ENCODE measurements at places on chromosomes 11 and 22.

GRCh38 chr22:46428602-46429324 is 93.2 kb downstream of the TRMU start:
- no peak for DNase-seq

- DNase-seq = no peak
Measured at GRCh38 chr11:131465746-131466145, 95.3 kb downstream of the NTM start.

DNA sequence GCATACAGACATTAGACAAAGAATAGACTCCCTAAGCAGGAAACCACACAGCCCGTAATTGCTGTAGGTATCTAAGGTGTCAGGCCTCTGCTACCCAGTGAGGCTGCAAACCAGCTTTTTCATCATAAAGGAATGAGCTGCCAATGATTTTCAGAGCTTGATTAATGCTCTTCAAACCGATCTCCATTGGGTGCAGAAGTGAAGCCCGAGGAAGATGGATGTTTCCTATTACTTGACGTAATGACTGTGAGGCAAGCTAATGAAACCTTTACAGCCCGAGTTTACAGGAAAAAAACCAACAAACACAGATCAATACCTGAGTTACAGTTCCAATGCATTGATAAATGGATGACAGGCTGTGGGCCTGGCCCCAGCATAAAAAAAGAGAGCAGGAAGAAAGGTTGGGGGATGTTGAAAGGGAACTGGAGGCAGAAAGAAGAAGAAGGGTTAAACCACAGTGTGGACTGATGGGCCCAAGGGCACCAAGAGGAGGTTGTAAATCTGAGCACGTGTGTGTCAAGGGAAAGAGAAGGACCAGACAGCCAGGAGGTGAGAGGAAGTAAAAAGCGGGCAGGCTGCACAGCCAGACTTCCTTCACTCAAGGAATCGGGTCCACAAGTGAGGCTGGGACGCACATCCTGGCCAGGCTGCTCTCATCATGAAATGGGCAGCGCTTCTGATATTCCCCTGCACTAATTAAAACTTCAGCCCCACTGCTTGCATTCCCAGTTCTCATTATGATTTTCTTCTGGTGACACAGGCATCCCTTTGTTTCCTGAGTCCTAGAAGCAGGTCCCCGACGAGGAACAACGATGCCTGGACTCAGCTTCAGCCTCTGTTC is 70.6 kb upstream of the NTM start:
- DNase-seq = no peak

- DNase-seq = no peak
Measured at GRCh38 chr11:86365546-86365945, 9.1 kb upstream of the CCDC81 start.

DNA sequence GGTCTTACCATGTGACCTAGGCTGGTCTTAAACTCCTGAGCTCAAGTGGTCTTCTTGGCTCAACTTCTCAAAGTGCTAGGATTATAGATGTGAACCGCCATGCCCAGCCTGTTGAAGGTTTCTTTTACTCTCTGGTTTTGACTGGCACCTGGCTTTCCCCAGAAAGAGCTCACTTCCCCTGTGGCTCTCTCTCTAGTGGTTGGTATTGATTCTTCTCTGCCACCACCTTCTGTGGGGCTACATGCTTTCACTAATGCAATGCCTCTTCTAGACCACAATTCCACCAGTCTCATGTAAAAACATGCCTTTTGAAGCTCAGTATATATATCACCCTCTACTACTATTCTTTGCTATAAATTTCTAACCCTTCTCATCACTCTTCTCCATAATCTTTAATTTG is 67.2 kb downstream of the CCDC83 start:
- no peak for DNase-seq

GRCh38 chr22:50224071-50224470 is 20.8 kb downstream of the TUBGCP6 start:
- no peak for DNase-seq

- no peak for DNase-seq
Measured at GRCh38 chr11:68632802-68633201, 51.5 kb upstream of the GAL start.

GRCh38 chr11:15197696-15198095 is 83.0 kb downstream of the INSC start:
- DNase-seq = no peak

DNA sequence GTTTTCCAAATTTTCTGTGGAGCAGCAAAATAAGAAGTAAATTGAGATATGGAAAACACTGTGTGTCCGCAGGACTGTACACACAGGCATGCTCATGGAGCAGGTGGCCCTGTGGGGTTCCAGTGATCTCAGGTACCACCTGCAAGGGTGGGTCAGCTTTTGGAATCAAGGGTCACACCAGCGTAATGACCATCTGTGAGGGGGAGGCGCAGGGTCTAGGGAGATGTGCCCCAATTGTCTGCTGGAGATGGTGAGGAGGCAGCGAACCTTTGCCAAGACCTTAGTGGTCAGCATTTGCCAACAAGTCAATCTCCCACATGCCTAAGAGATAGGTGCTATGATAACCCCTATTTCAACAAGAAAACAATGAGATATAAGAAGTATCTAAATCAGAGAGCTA is 49.4 kb downstream of the SHANK2 start:
- DNase-seq = no peak

DNA sequence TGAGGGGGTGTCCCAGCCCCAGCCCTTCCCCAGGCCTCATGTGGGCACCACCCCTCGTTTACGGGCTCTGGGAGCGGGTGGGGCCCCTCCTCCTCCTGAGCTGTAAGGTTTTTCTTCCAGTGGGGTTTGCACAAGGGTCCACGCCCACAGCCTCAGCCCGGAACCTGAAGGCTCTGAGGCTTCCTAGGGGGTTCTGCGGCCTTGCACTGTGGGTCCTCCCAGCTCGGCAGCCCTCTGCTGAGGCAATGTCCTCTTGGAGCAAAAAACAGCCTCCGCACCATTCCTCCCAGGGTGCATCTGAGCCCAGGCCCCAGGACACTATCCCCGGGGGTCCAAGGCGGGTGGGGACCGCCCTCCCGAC is 14.1 kb downstream of the H19 start:
- no peak for DNase-seq

DNA sequence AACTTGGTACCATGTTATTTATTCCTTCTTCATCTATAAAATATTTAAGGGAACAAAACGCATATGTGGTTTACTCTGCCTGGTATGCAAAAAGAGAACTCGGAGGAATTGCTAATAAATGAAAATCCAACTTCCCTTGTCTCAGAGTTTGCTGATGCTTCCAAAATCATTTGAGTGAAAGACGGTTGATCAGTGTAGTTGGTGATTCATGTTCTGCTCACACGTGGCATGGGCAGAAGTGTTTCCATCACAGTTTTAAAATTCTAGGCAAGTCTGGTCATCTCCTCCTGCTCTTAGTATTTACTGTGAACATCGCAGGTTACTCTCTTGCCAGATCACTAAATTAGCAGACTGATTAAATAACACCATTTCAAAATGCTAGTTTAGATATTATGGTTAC is 11.9 kb upstream of the PARVB start:
- no peak for DNase-seq

GRCh38 chr22:48949375-48950149 is 878.1 kb downstream of the BRD1 start:
- no peak for DNase-seq

GRCh38 chr11:31958076-31958735 is 132.7 kb upstream of the RCN1 start:
- DNase-seq = peak; percentile 28

GRCh38 chr22:42169055-42169469 is 38.5 kb upstream of the CYP2D6 start:
- peak; percentile 75 for DNase-seq

DNA sequence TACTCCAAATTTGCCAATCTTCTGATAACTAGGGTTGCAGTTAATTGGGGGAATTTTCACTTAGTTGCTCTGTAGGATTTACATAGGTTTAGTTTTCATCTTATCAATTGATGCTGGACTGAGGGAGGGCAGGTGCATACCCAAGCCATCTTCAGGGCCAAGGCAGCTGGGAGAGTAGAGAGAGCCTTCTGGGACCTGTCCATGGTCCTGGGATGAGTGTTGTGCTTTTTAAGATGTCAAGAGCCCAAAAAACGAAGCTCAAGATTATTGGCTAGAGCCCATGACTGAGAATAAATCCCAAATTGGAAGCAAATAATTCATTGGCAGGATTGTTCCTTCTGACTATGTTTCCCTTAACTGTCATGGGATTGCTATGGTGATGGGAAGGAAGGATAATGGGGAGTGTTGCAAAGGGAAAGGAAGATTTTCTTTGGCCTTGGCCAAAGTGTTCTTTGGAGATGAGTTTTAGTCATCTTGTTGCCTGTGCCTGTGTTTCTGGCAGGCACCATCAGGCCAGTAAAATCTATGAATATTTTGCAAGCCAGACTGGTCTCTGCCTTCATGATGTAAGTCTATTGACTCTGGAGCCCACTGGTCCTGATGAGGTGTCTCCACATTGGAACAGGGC is 4.5 kb downstream of the SLC22A6 start:
- DNase-seq = no peak

DNA sequence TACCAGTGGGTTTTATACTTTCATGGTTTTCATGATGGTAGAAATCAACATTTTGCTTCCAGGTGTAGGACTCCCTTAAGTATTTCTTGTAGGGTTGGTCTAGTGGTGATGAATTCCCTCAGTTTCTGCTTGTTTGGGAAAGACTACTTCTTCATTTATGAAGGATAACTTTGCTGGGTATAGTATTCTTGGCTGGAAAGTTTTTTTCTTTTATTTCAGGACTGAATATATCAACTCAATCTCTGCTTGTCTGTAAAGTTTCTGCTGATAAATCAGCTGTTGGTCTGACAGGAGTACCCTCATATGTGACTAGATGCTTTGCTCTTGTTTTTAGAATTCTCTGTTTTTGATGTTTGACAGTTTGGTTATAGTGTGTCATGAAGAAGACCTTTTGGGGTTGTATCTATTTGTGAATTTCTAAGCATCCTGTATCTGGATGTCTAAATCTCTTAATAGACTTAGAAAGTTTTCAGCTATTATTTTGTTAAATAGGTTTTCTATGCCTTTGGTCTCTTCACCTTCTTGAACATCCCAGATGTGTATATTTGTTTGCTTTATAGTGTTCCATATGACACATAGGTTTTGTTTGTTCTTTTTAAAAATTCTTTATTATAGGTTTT is 95.9 kb downstream of the ENTHD1 start:
- no peak for DNase-seq

DNA sequence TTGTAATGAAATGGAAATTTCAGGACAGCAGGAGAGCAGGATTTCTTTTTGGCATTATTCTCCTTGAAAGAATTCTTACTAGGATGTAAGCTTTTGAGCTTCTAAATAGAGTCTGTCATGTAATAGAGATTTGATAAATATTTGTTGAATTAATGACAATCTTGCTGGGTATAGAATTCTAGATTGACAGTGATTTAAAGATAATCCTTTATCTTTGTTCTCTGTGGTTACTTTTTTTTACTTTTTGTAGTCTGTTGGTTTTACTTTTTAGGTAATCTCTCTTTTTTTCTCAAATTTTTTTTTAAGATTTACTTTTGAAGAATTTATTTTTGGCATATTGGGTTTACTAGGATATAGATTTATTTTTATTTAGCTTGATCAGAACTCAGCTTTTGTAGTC is 54.8 kb downstream of the TMEM135 start:
- DNase-seq = no peak

- peak; percentile 86 for DNase-seq
Measured at GRCh38 chr11:35391922-35392688, 27.3 kb downstream of the SLC1A2 start.

GRCh38 chr22:26394777-26395176 is 34.3 kb upstream of the ASPHD2 start:
- DNase-seq = no peak

- DNase-seq = no peak
Measured at GRCh38 chr11:117575856-117576255, 221.2 kb downstream of the DSCAML1 start.

DNA sequence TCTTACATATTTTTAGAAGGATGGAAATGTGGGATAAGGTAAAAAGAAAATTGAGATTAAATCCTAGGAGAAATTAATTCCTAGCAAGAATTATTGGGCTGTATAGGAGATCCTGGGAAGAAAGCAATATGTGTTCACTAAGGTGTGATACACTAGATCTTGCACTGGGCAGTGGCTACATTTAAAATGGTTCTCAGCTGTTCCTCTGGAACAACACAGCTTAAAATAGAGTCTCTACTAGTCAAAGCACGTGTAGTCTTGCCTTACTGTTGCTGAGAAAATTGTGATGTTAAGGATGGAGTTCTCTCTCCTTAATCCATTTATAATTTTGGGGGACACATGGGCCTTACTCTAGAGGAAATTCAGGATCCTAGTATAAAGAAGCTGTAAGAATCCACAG is 54.9 kb downstream of the EXT2 start:
- DNase-seq = no peak

- no peak for DNase-seq
Measured at GRCh38 chr11:19216021-19216420, 14.2 kb upstream of the CSRP3 start.

DNA sequence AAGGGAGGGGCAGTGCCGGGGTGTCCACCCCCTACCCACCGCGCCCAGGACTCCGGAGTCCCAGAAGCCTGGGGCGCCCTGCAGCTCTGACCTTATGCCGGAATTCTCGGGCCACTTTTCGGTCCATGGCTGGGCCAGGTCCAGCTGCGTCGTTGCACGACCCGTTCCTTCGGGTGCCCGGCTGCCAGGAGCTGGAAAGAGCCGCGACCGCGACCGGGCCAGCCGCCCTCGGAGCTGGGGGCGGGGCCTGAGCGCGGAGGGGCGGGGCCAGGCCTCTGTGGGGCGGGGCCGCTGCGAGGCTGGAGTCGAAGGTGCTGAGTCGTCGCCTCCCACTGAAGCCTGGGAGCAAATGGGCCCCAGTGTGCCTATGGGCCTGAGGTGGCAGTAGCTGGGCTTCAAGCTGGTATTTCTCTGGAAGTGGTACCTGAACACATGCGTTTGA is at the start of gene USH1C:
Gene USH1C, minus strand, starts transcription at position 236 of the 442 bp plus-strand sequence. Its CDS starts 109 bp downstream, at position 127.
- no peak for DNase-seq

DNA sequence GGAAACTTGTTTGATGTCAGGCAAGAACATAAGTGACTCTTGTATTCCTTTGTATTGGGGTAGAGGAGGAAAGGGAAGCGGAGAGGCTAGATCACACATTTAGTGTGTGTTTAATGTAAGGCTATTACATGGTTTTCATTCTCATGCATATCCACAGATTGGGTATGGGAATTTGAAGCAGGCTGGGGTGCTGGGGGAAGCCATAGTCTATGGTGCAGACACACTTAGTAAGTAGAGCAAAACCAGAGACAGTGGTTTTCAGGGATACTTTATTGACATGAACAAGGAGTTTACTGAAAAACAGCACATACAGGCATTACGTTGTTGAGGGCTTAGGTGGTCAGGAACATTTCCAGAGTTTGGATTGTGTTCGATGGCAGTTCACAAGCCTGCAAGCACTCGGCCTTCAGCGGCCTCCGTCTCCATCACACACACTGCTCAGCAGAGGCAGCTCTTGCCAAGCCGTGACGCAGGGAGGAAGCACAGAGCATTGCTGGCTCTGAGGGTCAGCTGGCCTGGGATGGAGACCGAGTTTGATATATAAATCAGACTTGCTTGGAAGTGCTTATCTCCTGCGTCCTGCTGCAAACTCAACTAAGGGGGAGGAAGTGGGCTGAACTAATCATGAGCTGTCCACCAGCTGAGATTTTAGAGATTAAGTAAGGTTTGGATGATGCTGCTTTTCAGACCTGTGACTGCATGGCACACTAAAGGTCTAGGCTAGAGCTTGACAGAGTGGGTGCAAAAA is 25.3 kb downstream of the SCN3B start:
- no peak for DNase-seq

GRCh38 chr11:94417386-94417987 is 16.3 kb upstream of the GPR83 start:
- no peak for DNase-seq

GRCh38 chr11:32188785-32189184 is 97.9 kb downstream of the RCN1 start:
- no peak for DNase-seq

- DNase-seq = no peak
Measured at GRCh38 chr11:44333271-44334218, 23.6 kb upstream of the ALX4 start.
